Suppressor macrophage treated with lipopolysaccharide for 4 hours (primary cell): ENCODE measurements at places on chromosomes 12 and 14.

DNA sequence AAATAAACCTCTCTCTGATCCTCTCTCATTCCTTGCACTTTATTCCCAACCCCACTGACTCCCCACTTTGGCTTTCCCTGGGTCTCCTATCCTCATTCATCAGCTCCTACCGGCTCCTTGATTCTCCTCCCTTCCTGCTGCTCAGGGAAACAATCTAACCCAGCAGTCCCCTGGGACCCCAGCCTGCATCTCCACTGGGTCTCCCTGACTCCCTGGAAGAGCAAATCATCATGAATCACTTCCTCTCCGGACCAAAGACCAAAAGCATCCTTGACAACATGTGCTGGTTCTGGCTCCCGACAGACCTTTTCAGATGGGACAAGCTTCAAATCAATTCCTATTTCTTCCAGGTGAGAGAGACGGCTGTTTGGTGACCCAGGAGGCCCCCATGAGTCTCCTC is 76.6 kb downstream of the HSPB8 start:
- no peak for DNase-seq

DNA sequence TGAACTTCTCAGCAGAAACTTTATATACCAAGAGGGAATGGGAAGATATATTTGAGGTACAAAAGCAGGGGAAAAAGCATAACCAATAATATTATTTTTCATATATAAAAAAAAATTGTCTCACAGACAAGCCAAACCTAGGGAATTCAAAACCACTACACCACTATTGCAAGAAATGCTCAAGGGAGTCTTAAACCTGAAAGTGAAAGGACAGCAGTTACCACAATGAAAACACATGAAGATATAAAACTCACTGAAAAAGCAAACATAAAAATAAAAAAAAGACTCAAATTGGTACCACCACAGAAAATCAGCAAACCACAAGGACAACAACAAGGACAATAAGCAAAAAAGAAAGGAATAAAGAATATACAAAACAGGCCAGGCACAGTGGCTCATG is 131.9 kb downstream of the CEP128 start:
- no peak for DNase-seq

DNA sequence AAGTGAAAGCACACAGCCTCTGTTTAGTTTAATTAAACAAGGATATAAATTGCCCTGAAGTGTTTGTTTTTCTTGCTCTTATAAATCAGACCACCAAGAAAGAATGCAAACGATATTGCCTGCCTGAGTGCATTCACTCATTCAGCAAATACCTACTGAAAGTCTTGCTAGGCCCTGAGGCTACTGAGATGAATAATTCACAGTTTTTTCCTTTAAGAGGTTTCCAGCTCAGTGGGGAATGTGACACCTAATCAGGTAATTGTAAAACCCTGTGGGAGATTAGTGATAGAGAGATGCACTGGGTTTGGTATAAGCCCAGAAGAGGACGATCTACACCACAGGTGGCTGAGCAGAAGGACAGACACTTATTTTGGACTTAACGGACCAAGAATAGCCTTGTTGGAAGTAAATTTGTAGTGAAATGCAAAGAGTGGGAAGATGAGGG is 151.4 kb downstream of the SLC35F4 start:
- DNase-seq: no peak

DNA sequence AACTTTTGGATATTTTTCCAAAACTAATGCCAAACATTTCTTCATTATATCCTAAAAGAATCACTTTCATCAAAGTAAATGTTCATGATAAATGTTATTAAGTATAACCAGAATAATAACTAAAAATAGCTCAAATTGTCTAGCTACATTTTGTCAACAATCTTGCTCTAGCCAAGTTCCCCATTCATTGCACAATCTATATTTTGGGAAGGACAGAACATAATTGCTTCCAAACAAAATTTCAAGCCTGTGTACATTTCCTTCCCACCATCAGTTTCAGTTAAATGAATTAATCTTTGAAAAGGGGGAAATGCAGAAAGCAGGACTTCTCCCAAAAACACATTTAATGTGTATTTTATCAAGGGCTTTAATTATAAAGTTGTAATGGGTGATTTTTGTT is 98.0 kb upstream of the PLEKHG7 start:
- DNase-seq: peak; percentile 53

GRCh38 chr14:81211844-81212243 is 8.9 kb downstream of the GTF2A1 start:
- peak; percentile 65 for DNase-seq
